ENCODE measurements at places on chromosomes 7 and 10.

DNA sequence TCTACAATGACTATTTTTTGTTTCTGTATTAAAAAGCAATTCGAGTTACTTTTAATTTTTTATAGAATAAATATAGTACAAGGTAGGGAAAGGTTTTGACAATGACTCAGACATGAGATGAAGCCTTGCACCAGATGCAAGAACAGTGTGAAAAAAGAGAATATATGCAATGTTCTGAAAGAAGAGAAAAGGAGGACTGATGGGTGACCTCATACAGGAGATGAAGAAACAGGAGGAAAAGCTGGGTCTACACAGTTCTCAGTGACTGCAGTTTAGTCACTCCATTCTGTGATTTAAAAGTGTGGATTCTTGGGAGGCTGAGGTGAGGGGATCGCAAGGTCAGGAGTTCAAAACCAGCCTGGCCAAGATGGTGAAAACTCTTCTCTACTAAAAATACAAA lies 38.3 kb upstream of the YAE1 start:
- no peak for DNase-seq

DNA sequence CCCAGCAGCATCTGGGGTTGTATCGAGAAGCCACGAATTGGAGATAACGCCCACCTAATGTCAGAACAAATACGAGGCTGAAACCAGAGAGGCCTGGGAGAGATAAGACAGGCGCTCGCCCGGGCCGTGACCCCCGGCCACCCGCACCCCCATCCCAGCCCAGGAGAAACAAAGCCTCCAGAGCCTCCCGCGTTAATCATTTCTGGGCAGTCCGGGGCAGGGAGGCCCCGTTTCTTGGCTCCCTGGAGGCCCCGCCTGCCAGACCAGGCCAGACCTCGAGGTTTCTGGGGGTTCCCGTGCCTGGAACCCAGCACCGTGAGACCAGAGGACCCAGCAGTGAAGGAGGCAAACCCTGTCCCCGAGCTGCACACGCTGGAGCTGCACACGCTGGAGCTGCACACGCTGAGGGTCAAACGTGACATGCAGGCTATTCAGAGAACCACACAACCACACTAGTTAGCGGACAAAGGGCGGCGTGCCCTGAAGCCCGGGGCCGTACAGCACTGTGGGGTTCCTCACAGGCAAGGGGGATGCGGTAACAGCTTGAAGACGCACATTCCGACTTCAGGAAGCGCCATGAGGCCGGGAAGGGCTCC lies 53.4 kb downstream of the FOXL3 start:
- DNase-seq, result no peak

GRCh38 chr7:23893942-23894891 lies 184.2 kb downstream of the STK31 start:
- DNase-seq, result no peak

GRCh38 chr10:44383749-44384600 lies 922 bp downstream of the CXCL12 start:
- no peak for DNase-seq

DNA sequence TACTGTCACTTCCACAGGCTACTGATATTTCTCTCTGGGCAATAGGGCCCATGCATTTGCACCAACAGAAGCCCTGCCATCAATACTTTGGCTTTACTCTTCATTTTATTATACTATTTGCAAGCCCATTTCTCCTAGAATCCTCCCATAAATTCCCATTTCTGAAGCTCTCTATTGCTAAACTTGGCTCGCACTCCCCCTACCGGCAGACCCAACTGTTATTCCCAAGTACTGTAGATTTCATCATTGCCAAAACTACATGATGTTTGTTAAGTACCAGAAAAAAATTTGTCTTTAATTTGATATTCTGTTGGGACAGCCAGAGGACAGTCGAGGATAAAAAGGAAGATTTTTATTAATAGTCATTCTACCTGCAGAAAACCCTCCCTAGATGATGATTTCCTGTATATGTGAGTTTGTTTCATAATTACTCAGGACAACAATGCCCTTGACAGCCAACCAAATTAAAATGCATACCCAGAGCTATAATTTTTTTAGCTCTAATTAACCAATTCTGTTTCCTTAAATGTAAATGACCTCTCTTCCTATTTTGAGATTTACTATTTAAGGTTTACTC lies 298.6 kb downstream of the REEP3 start:
- peak; percentile 74 for DNase-seq

GRCh38 chr10:87635498-87636312 lies 24.0 kb upstream of the PAPSS2 start:
- no peak for DNase-seq

- DNase-seq, result no peak
These were observed 18.5 kb upstream of the TNS3 start for GRCh38 chr7:47600199-47601118.

GRCh38 chr7:9124320-9124719 lies 690.9 kb downstream of the NXPH1 start:
- DNase-seq, result no peak

- no peak for DNase-seq
These were observed 11.4 kb downstream of the SH3PXD2A start for GRCh38 chr10:103843854-103844570.

- DNase-seq, result no peak
These were observed 41.4 kb downstream of the VAX1 start for GRCh38 chr10:117096599-117097201.

DNA sequence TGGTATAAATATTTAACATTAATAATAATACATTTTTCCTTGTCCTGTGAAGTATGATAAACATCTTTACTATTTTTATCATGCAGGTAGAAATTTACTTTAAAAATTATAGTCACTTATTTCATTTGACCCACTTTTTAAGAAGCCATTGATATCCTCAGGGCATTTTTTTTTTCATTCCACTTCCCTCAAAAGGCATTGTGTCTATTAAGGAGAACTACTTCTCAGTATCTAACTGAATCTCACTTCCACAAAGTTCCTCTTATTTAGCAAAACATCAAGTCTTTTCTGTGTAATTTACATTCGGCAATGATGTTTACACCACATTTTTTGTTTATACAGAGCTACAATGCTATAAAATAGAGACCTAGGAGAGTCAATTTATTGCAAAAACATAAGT lies 388.2 kb upstream of the AKR1E2 start:
- DNase-seq, result no peak

DNA sequence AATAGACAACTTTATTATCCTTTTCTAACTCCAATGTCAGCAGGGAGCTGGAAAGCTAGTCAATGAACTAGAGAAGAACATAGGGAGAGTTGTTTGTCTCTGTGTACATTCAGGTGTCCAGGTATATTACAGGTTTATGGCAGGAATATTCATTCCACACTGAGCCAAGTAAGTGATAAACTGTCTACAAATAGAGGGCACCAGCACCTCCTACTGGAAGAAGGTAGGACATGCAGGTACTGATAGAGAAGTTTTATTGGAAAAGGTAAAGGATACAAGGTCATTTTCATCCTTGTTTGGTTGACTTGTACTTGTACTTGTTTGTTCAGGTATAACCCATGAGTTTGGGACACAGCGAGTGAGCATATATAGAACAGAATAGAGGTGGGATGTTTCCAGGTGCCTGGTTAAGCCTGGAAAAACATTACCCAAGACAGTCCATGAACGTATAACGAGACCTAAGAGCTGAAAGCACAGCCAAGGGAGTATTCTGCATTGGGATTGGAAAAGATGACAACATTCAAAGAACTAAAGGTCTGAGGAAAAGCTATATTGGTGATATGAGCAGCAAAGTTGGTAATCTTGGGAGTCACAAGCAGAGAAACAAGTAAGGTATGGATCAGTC lies 61.4 kb upstream of the PPP1R3C start:
- DNase-seq, result peak; percentile 24

DNA sequence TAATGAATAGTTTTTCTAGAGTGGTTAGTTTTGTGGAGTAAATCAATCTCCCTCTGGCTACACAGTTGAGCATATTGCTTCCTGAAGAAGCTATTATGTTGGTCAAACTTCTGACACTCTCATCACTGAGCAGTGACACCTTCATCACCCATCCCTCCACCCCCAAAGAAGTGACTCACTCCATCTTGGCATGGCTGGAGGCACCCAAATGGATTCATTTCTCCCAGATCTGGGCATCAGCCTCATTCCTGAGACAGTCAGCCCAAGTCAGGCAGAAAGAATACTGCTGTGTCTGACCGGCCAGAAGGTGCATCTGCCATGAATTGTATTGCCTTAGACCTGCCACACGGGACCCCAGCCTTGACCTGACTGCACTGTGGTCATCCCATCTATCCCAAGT lies 117.0 kb upstream of the HABP2 start:
- no peak for DNase-seq

DNA sequence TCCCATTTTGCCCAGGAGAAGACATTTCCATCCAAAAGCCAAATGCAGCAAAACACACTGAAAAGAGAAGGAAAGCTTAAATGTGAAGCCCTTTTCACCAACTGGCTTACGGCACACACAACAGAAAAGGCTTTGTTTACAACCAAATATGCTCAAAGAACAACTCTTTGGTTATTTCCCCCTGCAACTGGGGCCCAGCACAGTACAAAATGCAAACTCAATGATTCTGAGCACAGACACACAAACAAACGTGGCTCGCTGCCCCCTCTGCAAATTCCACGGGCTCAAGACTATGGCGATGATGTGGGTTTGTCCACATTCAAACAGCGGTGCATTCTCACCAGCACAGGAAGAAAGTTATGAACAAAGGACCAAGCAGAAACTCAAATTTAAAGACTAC lies 5.3 kb downstream of the CPXM2 start:
- DNase-seq, result no peak

DNA sequence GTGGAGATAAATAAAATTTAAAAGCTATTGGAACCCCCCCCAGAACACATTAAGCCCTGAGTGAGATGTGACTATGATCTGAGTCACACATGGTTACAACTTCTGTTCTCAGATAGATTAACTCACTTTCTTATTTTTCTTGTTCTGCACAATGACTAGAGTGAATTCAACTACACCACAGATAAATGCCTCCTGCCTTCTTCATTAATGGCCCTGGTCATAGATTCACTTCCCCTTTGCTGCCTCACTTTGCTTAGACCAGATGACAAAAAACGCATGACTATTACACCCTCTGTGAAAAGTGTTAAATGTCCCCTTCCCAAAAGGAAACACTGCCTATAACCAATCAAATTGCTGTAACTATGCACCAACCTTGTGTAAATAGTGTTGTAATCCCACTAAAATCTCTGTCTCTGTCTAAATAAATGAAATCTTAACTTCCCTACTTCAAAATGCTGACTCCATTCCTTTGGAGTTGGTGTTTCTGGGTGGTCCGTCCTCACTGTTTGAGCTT lies 49.4 kb downstream of the AKR1D1 start:
- DNase-seq, result no peak

DNA sequence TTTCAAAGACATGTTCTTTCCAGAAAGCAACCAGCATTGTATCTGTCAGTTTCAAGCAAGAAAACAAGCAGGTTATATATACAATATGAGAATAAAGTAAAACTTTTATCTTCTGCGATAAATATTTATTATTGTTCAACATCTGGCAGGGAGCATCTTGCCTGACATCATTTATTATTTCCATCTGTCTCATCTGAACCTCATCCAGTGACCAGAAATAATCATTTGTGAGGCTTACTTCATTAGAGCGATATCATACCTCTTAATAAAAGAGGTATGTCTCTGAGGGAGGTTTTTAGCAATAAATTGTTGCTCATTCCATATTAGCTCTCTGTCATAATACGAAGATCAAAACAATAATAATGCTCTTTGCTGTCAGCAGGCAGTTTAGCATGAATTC lies 226.1 kb downstream of the CDC14C start:
- no peak for DNase-seq

DNA sequence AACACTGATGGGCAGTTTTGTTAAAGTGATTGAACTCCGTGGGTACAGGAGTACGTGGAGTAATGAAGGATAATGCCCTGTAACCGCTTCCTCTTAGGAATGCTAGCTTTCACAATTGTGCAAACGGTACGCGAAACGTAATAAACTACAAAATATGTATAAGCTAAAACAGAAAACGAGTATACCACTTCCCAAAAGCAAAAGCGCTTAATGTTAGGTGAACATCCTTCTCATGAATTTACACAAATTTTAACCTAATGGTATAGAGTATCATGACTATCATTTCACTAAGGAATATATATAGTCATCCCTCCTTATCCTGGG lies 395 bp upstream of the ZNF25 start:
- no peak for DNase-seq

GRCh38 chr7:1868516-1869165 lies 198.6 kb downstream of the ELFN1 start:
- DNase-seq, result no peak

GRCh38 chr7:25289518-25289917 lies 61.2 kb upstream of the NPVF start:
- DNase-seq, result no peak

DNA sequence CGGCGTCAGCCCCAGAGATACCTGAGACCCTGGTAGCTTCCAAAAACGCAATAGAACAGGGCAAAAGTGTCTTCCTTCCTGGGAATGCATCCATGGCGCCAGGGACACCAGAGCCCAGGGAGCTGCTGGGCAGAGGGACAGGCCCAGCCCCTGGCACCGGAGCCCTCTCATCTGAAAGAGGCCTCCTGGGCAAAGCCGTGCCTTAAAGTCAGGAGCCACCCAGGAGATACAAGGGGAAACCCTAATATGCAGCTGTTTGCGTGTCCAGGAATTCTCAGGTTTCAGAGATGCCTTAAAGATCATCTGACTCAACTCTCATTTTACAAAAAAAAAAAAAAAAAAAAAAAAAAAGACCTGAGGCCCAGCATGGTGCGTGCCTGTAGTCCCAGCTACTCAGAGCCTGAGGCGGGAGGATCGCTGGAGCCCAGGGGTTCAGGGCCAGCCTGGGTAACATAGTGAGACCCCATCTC lies 28.0 kb downstream of the NUDT1 start:
- no peak for DNase-seq

- DNase-seq, result no peak
These were observed 55.7 kb downstream of the SGCE start for GRCh38 chr7:94600267-94600666.

- DNase-seq, result no peak
These were observed 114.6 kb downstream of the PIP4K2A start for GRCh38 chr10:22599636-22600228.

GRCh38 chr7:107551936-107552335 lies 11.8 kb downstream of the COG5 start:
- DNase-seq, result no peak

DNA sequence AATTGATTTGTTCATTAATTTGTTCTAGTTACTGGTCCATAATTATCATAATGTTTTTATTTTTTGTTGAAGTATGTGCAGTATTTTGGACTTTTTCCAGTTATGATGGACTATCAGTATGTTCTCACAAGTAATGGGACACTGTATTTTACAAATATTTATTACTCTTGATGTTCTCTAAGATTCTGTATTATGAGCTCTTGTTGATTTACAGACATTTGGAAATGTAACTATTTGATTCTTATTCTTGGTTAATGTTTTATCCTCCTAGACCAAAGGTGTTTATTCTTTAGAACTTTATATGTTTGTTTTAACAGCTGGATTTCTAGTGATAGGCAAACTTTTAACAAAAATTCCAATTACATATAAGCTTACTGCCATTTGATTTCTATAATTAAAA lies 200.6 kb downstream of the SDK1 start:
- no peak for DNase-seq

- no peak for DNase-seq
These were observed 37.8 kb upstream of the GALNTL5 start for GRCh38 chr7:151918510-151918843.

Data from endothelial cell (in vitro differentiated cells).